ENCODE measurements at places on chromosomes 6 and 20.

DNA sequence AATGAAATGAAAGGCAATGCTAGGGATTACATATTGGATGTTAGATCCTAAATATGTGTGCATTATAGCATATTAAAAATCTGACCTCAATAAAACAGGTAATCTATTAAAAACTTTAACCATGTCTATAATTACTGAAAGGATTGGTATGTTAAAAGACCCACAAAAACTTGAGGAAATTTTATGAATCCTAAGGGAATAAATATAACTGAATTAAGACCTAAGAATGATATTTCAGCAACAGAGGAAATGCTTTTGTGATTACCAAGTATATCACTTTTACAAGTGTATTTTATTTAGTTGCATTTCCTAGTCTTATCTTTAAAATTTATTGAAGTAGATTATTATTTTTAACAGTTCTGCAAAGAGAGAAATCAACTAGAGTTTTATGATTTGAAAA is 571.5 kb downstream of the HDGFL1 start:
- DNase-seq: no peak

GRCh38 chr6:138509371-138509770 is 10.1 kb upstream of the NHSL1 start:
- peak; percentile 10 for DNase-seq

- DNase-seq: no peak
Observed at GRCh38 chr20:5150226-5151076, 23.6 kb downstream of the CDS2 start.

DNA sequence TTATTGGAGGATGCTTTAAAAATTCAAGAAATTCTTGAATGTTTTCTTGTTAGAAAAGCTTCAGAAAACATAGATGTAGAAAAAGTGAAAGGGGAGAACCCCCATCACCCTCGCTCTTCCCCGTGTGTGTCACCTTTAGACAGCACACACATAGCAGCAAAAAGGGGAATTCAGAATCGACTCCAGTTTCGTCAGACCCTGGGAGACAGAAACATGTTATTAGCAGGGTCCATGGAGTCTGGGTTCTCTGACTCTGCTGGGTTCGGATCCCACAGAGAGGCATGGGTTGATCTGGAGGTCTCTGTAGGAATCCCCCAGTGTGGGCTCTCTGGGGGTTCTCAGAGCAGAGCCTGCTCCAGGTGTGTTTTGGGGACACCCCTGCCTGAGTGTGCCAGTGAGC is 43.7 kb downstream of the ARHGAP40 start:
- DNase-seq: no peak

DNA sequence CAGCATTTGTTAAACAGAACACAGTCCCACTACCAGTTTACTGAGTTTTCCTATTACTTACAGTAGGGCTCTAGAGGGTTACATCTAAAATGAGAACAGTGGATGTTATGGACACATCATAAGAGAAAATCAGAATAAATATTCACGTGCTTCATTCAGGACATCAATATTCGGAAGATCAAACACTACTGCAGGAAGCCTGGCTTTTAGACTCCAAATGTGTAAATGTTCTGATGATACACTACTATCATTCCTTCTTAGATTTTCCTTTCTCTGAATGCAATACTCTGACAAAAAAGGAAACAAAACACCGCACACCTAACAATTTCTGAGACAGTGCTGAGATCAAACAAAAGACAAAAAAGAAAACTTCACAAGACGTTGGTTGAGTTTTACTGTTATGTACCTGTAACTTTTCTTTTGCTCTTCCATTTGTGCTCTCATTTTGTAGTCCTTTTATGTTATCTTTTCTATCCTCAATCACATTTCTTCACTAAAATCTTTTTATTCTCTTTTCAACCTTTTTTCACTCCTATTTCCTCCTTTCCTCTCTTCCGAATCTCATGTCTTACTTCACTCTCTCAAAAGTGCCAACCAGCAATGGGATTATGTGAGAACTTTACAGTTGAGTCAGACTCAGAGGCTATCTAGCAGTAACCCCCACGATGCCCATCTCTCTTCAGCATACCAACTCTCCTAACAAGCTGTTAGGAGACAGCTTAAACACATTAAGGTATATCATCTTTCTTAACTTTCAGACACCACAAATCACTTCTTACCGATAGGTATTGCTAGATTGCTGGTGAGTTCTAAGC is 1.7 kb downstream of the FAM184A start:
- no peak for DNase-seq

GRCh38 chr6:37260040-37260439 is 2.1 kb upstream of the TMEM217 start:
- DNase-seq: no peak

DNA sequence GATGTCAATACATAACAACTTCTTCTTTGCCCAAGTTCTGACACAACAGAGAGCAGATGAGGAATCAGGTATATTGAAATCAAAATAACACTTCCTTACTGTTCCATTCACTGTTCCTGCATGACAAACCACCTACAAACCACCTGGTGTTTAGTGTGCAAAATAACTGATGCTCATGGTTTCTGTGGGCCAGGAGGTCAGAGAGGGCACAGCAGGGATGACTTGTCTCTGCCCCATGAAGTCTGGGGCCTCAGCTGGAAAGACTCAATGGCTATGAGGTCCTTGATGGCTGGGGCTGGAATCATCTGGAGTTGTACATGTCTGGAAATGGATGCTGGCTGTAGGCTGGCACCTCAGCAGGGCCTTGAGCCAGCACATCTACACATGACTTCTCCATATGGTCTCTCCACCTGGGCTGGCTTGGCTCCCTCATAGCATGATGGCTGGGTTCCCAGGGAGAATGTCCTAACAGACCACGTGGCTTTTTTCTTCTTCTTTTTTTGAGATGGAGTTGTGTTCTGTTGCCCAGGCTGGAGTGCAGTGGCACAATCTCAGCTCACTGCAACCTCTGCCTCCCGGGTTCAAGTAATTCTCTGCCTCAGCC is 7.4 kb upstream of the COX4I2 start:
- no peak for DNase-seq

GRCh38 chr6:147108259-147108910 is 95.8 kb upstream of the STXBP5 start:
- no peak for DNase-seq

GRCh38 chr6:167398214-167399050 is 73.5 kb downstream of the TTLL2 start:
- no peak for DNase-seq

GRCh38 chr6:133899556-133899955 is 10.6 kb downstream of the TCF21 start:
- DNase-seq: no peak

DNA sequence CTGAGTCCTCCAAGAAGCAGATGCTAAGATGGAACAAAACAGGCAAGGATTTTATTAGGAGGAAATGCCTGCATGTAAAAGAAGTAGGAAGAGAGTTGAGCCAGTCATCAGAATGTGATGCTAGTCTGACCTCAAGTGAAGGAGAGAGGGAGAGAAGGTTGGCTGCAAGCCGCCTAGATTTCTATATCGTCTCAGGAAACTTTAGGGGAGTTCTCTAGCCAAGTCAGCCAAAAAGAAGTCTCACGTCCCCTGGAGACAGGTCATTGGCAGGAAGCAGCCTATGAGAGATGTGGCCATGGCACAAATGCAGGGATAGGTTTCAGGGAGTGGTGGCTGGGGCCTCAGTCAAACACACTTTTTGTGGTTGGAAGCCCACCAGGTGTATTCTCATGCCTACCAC is 378.0 kb downstream of the CD109 start:
- DNase-seq: no peak

GRCh38 chr6:147227770-147228320 is 23.6 kb downstream of the STXBP5 start:
- no peak for DNase-seq

GRCh38 chr6:38337819-38338465 is 301.8 kb downstream of the BTBD9 start:
- DNase-seq: no peak

- DNase-seq: no peak
Observed at GRCh38 chr6:123316733-123317323, 319.9 kb downstream of the TRDN start.

DNA sequence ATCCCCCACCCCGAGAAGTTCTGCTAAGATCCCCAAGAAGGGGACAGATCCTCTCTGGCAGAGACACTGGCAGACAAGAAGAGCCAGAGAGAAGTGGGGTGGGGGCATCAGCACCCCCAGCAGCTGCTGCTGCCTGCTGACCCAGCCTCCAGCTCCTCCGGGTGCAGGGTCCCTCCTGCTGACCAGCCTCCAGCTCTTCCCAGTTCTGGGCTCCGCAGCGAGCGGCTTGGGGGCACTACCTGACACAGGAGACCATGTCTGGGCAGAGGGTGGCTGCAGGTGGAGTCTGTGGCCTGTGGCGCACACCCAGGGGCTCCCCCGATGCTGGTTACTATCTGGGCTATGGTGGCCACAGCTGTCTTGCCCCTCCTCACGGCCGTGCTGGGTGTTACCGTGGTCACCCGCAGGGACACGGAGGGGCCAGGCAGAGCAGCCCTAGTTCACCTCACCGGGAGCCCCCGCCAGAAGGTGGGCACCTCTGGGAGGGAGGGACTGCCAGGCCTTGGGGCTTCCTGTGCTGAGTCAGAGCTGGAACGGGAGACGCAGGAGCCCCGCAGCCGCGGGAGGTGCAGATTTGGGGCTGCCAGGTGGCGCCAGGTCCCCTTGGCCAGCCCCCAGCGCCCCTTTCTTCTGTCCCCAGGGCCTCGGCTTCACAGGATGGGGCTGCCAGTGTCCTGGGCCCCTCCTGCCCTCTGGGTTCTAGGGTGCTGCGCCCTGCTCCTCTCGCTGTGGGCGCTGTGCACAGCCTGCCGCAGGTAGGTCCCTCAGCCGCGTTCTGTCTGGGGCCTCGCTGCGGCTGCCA is 630 bp downstream of the LIME1 start:
- peak; percentile 66 for DNase-seq

- DNase-seq: no peak
Observed at GRCh38 chr6:131013495-131013894, 49.5 kb downstream of the EPB41L2 start.

- peak; percentile 77 for DNase-seq
Observed at GRCh38 chr6:53484476-53485280, 60.2 kb downstream of the GCLC start.

- no peak for DNase-seq
Observed at GRCh38 chr6:23510778-23511510, 615.1 kb upstream of the NRSN1 start.

- DNase-seq: peak; percentile 12
Observed at GRCh38 chr6:3850451-3851203, 1.5 kb downstream of the FAM50B start.

DNA sequence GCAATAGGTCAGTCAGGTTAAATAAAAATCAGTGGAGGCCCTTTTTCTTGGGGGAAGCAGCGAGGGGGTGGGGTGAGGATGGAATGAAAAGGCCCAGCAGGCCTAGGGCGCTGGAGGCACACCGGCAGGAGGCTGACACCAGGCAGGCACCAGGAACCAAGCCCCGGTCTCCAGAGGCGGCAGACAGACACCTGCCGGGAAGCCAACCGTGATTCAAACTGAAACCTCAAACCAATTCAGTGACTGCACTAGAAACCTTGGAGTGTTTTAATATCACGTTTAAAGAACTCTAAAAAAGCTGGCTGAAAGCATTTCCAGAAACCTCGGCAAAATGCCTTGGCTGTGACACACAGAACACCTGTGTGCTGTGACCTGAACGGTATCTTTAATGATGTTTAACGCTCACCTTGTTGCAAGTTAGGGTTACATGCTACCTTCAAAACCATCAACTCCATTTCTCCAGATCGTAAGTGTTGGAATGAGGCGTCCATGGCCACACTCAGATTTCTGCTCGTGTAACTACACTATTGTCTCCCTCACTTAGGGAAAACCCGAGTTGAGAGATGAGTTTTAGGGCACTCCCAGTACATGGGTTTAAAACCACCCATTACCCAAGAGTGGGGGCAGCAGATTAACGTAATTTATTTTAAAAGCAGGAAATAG is 27.2 kb downstream of the DIDO1 start:
- no peak for DNase-seq

- DNase-seq: no peak
Observed at GRCh38 chr6:106750946-106751345, 121.6 kb downstream of the QRSL1 start.

DNA sequence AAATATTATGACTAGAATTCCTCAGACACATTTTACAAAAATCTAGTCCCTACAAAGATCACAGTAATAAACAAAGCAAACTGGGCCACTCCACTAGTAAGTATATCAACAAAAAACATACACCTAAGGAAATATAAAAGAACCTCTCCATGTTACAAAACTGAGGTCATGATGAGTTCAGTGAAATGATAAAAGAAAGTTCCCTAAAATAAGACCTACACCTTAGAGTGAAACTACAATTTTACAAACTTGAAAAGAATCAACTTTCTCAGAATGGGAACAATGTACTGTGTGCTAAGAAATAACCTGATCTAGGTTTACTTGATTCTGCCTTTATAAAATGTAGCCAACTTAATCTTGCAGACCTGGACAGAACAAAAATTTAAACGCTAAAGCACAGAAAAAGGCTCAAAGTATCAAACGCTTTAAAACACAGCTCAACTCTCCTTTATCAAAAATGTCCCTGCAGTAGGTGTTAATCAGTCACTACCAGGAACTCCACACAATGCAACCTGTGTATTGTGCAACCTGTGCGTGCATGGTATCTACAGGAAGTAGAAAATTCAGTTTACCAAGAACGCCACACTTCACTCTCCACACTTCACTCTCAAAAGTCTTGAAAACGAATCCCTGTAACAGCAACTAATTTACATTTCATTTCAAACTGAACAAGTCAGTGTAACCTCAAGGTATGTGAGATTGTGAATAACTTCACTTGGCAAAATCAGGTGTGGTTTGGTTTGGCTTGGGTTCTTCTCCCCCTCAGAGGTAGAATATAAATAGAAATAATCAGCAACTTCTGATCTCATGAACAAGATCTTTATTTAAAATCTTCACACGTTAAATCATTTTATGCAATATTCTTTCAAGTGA is 1.8 kb downstream of the RALGAPA2 start:
- DNase-seq: peak; percentile 20

DNA sequence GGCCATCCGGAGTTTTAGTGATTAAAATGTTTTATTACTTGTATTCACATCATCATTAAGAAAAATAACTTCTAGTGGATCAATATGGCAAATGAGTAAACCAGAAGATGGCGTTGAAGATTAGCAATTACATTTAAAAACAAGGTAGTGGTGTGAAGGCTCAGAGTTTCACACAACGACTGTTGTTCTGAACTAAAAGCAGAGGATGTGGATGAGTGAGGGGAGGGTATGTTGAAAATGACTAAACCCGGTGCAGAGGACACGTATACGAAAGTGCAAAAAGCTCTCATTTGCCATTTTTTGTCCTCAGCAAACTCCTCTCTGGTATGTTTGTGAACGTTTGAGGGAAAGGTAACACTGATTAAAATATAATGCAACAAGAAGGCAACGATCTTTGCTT is 1.9 kb upstream of the IRF4 start:
- DNase-seq: no peak

GRCh38 chr6:24702720-24703282 is 16.2 kb downstream of the C6orf62 start:
- DNase-seq: no peak

DNA sequence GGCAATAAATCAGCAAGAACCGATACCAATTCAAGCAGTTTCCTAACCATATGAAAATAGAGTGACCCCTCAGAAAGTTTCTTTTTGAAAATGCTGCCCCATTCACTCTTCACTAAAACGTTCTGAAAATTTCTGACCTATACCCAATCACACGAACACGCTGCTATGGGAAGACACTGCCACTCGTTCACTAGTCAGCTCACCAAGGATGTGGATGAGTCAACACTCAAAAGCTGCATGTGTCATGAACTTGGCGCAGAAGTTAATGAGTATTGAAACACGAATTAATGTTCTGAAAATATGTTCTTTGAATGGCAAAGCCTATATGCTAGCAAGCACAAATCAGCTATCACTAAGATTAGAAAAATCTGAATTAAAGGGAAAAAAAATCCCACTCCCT is 84.2 kb downstream of the PREP start:
- no peak for DNase-seq

GRCh38 chr6:170151804-170152123 is 139.1 kb downstream of the DLL1 start:
- DNase-seq: no peak

All from activated gamma-delta T cell treated with Interleukin-2 at 50 U/mL for 16 hours (primary cell).